Psoas muscle (tissue), 8 donors: ENCODE measurements at places on chromosomes 5 and 9. TPM values are rescaled to one million over a fixed set of nuclear protein-coding genes. Genes with fewer than 3 reads are reported as not detected.

HTR4 gene
- not detected for polyA plus RNA-seq

FGF18 gene
- polyA plus RNA-seq: 0.29 TPM

- no peak for DNase-seq
These were observed 47.8 kb upstream of the TRIM32 start for GRCh38 chr9:116639251-116639741.

DNA sequence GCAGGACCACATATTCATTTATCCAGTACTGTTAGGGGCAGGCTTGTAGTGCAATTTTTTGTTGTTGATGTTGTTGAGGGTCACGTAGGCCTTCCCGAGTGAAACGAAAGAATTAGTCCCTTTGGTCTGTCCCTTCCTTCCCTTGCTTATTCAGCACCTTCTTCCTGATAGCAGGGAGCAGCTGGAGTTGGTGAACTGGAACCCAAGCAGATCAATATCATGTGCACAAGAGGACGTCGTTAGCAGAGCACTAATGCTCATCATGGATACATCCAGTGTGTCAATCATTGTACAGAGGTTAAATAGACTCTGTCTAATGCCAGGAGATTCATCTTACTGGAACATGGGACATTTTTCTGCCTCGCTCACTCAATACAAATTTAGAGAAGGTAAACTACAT lies 33.0 kb upstream of the MAP1B start:
- DNase-seq: no peak

FBN2 gene
- polyA plus RNA-seq: under 0.01 TPM

DNA sequence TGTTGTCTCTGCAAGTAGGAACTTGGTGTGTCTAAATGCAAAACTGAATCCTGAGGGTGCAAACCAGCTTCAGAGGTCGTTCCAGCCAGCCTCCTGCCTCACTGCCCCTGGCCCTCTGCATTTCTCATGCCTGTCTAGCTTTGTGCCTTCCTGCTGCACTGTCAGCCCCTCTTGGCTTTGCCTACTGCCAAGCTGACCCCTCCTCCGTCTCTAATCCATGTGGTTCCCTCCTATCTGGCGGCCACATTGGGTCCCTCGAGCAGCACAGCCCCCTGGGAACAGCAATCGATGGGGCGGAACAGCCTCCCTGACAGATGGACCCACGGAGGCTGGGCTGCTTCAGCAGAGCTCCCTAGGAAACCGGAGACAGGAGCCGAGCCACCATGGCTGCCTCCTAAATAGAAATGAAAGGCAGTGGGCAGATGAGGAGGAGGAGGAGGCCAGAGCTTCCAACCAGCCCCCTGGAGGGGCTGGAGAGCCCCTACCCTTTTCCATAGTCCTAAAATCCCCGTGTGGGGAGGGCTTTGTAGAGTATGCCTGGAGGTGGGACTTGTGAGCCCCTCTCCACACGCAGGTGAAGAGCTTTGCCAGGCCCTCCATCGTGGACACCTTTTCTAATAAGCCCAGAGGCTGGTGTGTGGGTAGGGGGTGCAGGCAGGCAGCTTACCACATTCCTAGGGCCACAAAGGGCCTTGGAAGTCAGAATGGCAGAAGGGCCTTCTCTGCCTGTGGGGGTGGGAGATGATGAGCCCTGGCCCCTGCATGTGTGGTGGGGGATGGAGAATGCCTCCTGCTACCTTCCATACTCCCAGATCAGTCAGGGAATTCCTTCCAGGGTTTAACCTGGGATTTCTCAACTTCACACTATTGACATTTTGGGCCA lies 9.2 kb upstream of the CXXC5 start:
- peak; percentile 52 for DNase-seq

DNA sequence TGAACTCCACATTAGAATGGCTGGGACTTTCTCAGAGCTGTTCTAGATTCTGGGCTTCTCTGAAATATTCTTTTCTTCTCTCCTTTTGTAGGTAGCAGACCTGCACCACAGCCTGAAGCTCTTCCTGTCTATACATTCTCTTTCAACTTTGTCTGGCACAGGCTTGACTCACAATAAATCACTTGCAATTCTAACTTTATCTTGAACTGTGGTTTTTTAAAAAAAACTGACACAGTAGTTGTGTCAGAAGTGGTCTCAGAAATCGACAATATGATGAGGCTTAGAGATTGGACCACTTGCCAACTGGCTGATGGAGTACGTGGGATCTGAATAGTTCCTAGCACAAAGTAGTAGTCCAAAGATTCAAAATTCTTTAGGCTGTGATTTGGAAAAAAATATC lies 24.1 kb upstream of the CDH9 start:
- DNase-seq: no peak

DNA sequence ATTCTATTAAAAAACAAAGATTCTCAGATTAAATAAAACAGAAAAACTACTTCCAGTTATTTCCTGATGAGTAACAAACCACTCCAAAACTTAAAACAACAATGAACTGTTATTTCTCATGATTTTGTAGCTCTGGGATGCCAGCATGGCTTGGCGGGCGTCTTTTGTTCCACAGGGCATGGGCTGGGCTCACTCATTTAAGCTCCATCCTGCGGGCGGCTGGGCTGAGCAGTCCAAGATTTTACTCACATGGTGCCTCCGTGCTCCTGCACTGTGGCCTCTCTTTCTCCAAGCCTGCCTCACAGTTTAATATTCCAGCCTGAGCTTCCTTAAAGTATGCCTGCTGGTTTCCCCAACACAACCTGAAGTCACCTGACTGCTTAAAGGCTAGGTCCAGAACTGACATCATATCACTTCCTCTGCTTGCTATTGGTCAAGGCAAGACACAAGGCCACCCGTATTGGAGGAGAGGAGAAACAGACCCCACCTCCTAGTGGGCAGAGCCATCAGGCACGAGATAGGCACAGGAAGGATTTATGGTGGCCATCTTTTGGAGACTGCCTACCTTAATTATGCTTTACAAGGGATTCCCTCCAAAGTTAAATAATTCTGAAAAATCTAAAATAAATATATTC lies 41.6 kb upstream of the ZBTB43 start:
- no peak for DNase-seq

DNA sequence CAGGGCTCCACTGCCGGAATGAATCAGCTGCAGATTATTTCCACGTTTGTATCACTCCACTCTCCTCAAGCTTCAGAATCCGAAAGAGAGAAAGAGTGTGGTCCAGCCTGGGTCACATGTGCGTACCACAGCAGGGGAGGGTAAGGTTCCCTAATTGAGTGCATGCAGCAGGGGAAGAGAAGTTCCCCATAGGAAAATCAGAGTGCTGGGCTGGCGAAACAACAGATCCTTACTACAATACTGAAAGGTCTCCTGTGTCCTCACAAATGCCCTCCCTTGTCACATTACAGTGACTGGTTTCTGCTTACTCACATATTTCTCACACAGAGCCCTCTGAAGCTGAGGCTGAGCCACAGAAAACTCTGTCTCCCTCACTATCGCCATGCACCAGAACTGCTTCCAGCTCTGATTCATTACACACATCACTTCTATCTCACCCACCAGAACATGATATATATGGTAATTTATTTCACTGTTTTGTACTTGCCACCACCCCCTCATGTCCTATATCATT lies 532.2 kb upstream of the TUSC1 start:
- no peak for DNase-seq

DNA sequence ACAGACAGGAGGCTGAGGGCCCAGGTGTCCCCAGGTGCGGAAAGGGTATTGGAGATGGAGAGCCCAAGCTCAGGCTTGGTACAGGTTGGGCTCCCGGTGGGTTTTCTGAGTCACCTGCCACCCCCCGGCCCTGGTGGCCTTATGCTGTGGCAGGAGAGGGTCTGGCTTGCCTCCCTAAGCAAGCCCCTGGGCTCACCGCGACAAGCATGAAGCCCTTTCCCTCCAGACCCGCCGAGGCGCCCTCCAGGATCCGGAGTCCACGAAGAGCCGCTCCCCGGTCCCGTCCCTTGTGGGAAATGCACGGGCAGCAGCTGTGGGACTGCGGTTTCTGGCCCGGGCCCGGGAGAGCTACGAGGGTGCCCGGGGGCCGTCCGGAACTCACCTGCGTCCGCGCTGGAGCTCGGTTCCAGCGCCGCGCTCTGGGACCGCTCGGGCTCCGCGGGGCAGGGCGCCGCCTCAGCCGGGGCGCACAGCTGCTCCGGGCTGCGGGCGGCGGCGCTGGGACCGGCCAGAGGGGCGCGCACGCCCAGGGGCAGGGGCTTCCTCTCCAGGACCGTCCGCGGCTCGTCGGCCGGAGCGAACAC lies 757 bp downstream of the SAPCD2 start:
- DNase-seq: no peak

DNA sequence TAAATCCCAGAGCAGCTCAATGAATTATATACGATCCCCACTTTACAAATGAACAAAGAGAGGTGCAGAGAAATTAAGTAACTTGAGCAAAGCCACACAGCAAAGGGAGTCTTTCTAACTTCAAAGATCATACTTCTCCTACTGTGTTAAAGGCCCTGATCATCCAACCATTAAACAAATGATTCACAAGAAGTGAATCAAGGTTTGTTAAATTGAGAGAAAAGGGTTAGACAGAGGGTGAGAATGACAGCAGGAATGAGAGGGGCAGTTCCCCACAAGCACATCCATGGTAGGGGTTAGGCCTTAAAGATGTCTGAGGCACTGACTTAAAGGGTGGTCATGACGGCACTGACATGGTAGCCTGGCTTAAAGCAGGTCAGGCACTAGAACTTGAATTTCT lies 10.7 kb downstream of the IDNK start:
- no peak for DNase-seq

SLC46A2 gene
- polyA plus RNA-seq: 0.01 TPM

HRCT1 gene
- polyA plus RNA-seq: 5.4 TPM

- no peak for DNase-seq
These were observed 1688.4 kb upstream of the CDH9 start for GRCh38 chr5:28726815-28727214.

DNA sequence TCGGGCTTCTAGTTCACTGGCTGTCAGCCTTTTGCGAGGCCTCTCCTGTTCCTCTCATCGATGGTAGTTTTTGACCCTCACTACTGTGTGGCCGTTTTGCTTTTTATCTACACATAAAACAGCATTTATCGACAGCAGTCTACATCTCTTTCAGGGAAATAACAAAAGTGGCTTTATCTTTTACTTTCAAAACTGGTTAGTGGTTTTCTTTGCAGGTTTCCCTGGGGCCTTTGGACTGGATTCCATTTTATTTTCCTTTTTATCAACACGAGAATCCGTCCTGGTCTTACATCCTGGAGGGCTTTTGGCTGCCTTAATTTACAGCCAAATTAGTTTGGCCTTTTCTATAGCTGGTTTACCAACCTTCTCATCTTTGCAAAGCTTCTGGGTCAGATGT lies 793 bp upstream of the PKD2L2 start:
- no peak for DNase-seq

DNA sequence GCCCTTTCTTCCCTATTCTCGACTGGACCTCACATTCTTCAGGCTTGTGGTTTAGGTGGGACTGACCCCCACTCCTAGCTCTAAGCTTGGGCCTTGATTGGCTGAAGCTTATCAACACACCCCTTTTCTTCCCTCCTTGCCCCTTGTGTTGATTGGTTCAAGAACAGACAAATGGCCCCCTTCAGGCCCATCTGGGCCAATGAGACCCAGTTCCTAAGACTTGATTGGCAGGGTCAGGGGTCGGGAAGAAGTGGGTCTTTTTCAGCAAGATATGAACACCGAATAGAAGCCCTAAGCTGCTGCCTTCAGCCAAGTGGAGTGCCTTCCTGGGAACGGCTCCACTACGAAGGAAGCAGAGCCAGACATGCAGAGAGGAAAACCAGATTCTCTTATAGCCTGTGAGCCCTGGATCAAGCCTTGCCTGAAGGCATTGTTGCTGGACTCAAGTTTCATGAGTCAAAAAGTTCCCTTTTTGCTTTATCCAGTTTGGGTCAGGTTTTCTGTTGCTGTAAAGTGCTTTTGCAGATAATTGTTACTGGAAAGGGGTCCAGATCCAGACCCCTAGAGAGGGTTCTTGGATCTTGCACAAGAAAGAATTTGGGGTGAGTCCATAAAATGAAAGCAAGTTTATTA lies 22.4 kb upstream of the NCS1 start:
- DNase-seq: no peak

GRCh38 chr5:39102684-39103155 lies 28.5 kb upstream of the RICTOR start:
- no peak for DNase-seq

DNA sequence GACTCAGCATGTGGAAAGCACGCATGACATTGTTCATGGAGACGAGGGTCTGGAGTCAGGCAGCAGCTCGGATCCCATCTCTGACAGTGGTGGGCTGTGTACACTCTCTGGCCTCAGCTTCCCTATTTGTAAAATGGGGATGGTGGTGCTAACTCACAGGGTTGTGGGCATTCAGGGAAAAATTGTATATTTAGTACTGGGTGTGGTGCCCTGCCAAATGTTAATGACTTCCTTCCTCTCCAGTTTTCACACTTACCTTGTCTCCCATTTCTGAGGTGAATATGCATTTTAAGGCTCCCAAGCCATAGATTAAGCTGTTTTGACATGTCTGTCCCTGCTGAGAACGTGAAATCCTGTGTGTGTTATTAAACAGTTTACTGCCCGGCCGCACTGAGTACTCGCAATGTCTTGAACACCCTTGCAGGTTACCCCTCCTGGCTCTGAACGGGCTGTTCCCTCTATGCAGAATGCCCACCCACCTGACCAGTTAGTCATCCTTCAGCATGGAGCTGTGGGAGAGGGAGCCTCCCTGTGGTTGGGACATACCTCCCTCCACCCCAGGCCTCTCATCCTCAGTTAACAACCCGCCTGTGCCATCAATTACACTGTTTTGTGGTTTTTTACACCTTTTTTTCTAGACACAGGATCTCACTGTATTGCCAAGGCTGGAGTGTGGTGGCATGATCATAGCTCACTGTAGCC lies 25.8 kb downstream of the TJP2 start:
- DNase-seq: no peak

GRCh38 chr5:2415678-2416077 lies 335.8 kb downstream of the IRX2 start:
- DNase-seq: no peak

DNA sequence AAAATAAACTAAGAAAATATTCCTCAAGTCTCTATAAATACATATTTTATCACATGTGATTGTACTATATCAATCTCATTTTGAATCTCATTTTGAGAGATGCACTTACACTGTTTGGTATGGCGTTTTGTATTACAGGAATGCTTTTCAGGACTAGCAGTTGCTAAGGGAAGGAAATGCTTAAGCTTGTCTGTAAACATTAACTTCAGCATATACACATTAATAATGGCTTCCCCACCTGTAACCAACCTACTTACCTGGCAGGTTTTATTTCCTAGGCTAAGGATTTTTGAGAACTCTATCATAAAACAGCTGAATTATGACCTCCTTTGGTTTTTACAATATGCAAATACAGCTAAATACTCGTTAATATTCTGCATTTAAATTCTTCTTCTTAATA lies 141.0 kb upstream of the GRHPR start:
- no peak for DNase-seq

CCNO gene
- polyA plus RNA-seq: not detected

FSD1L gene
- 5.0 TPM for polyA plus RNA-seq

DNA sequence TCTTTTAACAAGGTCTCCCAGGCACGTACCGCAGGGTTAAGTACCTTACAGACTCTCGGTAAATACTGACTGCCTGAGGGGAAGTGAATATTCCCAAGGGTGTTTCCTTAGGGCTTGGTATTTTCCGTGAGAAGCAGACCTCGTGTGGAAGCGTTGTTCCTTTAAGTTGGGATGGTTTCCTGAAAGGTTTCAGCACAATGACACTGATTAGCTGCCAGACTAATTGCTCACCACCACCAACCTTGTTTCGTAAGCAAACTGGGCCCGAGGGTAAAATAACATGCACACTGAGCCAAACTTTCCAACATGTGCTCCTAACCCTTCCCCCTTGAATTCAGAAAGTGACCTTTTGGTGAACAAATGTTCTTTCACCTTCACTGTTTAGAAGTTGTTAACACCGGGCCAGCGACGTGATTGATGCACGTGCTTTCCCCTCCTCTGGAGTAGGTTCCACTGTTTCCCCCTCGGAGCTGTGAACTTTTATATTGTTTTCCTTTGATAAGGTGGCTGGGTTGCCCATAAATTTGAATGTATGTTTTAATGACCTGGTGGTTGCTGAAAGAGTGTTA lies 128.1 kb upstream of the RPS23 start:
- DNase-seq: no peak
